ENCODE measurements at places on chromosomes 16 and 17. TPM values are rescaled to one million over a fixed set of nuclear protein-coding genes. Genes with fewer than 3 reads are reported as not detected.

The KCTD19 gene
- total RNA-seq = not detected

The PCYT2 gene
- 48.1 TPM for total RNA-seq

The EPX gene
- not detected for total RNA-seq

The IRX3 gene
- total RNA-seq = 94.4 TPM

The ST6GALNAC2 gene
- total RNA-seq = 4.3 TPM

The PAFAH1B1 gene
- total RNA-seq = 115 TPM

The CCL16 gene
- not detected for total RNA-seq

The KCNJ12 gene
- 12.3 TPM for total RNA-seq

The PLA2G10 gene
- total RNA-seq = not detected

The SECTM1 gene
- total RNA-seq = 3.9 TPM

The PHAF1 gene
- total RNA-seq = 10.4 TPM

The ESRP2 gene
- 0.14 TPM for total RNA-seq

The KRT24 gene
- total RNA-seq = not detected

The ZNF385C gene
- 0.49 TPM for total RNA-seq

The CBX8 gene
- 7.5 TPM for total RNA-seq

The CDH13 gene
- 161 TPM for total RNA-seq

The GPS1 gene
- 85.9 TPM for total RNA-seq

The ITGAD gene
- not detected for total RNA-seq

The EARS2 gene
- total RNA-seq = 21.1 TPM

The CUEDC1 gene
- total RNA-seq = 43.2 TPM

The TEDC2 gene
- 1.3 TPM for total RNA-seq

The NOD2 gene
- total RNA-seq = 0.52 TPM
